ENCODE measurements at places on chromosomes 3 and 15. TPM values are rescaled to one million over a fixed set of nuclear protein-coding genes. Genes with fewer than 3 reads are reported as not detected.

The CLDN16 gene
- polyA plus RNA-seq, result 0.21 TPM

The SERF2 gene
- 576 TPM for polyA plus RNA-seq

The DAZL gene
- not detected for polyA plus RNA-seq

The GOLGA8G gene
- 0.03 TPM for polyA plus RNA-seq

The GOLGA6L6 gene
- not detected for polyA plus RNA-seq

The RARB gene
- polyA plus RNA-seq, result 24.5 TPM

DNA sequence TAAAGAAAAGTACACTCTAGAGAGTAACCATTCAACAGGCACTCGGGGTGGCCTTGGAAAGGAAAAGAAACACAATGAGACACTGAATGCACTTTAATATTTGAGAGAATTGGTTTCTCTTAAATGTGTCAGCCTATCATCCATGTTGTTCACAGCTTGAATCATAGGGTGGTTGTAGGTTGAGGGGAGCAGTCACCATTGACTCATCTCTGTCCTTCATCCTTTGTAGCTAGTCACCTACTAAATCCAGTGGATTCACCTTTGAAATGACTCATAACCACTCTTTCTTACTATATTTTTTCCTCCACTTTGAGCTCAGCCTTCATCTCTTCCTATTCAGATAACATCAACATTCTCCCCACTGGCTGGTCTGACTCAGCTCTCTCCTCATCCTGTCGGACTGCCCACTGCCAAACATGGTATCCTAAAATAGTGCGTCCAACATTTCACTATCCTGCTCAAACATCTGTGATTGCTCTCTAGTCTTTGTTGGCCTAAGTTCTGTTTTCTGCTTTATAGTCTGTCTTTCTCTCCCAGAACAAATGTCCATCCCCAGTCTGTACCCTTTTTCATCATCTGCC lies 182.7 kb upstream of the GADL1 start:
- peak; percentile 41 for DNase-seq

- DNase-seq, result no peak
These were observed 67.8 kb downstream of the AAGAB start for GRCh38 chr15:67186688-67187087.

GRCh38 chr15:75371486-75371885 lies 3.1 kb upstream of the MAN2C1 start:
- no peak for DNase-seq

DNA sequence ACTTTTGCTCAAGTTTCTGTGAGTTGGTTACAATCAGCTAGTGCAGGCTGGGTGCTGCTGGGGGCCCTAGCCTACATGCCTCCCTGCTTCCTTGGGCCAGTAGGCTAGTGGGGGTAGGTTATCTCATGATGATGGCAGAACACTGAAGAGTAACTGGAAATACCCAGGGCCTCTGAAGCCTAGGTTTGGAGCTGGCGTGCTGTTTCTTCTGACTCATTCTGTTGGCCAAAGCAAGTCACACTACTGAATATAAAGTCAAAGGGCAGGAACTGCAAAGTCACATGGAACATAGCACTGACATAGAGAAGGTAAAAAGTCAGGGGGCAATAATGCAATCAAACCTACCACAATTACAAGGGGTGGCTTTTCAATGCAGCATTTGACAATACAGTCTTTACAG lies 34.5 kb downstream of the RASGRP1 start:
- DNase-seq, result no peak

DNA sequence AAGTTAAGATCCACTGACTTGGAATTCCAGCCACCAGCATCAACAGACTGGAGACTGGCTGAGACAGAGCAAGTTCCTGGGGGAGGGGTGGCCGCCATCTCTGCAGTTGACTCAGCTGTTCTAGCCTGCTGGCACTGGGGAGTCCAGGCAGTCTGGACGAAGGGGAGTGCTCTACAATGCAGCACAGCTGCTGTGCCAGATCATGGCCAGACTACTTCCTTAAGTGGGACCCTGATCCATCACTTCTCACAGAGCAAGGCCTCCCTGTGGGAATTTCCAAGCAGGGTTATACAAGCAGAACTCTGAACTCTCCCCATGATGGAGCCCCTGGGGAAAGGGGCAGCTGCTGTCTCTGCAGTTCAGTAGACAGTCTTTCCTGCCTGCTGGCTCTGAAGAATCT lies 35.2 kb downstream of the PYGO1 start:
- no peak for DNase-seq

DNA sequence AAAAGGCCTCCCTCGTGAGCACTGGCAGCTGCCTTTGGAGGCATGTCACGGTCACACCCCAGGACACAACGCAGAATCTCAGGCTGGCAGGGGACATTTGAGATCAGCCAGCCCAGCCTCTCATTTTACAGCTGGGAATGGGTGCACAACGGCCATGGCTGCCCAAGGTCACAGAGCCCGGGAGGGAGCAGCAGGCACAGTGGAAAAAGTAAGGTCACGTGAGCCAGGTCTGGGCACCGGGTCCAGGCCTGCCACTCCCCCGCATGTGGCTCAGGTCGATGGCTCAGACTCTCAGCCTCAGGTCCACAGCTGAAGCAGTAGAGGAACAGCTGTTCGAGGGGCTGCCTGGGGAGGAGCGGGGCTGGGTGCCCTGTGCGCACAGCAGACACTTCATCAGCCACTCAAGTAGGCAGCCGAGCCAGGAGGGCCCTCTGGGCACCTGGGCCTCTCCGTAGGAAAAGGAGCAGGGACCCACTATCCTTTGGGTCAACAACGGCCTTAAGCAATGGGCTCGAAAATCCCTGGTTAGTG lies 260.6 kb downstream of the GOLGA6L6 start:
- no peak for DNase-seq

DNA sequence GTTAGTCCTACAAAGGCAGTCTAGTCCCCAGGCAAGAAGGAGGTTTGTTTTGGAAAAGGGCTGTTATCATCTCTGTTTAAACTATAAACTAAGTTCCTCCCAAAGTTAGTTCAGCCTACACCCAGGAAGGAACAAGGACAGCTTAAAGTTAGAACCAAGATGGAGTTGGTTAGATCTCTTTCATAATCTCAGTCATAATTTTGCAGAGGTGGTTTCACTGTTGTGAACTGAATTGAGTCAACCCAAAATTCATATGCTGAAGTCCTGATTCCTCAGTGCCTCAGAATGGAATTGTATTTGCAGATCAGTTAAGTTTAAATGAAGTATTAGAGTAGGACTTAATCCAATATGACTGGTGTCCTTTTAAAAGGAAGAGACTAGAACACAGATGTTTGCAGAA lies 101.0 kb upstream of the C3orf80 start:
- no peak for DNase-seq

GRCh38 chr15:78195735-78196201 lies 38.6 kb downstream of the ACSBG1 start:
- DNase-seq, result peak; percentile 78

- DNase-seq, result no peak
These were observed 5.4 kb downstream of the IFT122 start for GRCh38 chr3:129445471-129445870.

DNA sequence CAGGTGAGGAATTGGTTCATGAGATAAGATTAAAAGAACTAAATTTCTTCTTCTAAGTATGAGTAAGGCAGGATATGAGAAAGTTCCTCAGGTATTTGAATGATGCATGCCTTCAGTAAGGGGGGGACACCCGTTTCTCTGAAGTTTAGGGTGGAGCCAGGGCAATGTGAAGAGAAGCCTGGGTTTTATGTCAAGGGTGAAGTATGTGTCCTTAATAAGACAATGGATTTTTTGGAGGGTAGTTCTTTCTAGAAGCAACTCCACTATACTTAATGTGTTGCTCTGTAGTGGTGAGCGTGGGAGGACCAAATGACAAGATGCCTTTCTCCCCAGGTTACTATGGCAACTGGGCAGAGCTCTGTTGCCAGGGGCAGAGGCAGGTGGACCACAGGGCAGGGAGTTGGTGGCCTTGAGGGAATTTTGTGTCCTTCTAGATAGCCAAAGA lies 44.0 kb downstream of the PHLDB2 start:
- peak; percentile 72 for DNase-seq

DNA sequence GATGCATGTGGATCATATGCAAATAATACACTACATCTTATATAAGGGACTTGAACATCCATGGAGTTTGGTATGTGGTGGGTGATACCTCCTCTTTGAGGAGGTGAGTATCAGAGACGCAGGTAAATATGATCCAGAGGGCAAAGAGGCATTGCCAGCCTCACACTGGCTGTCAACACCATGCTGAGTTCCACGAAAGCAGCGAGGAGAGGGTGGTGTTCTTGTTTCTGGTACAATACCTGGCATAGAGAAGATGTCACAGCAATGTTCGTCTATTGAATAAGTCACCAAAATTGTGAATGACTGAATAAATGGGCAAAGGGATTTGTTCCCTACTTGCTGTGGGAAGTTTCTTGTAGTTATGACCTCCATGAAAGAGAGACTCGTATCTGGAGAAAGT lies 182.2 kb downstream of the SNRPN start:
- DNase-seq, result no peak

DNA sequence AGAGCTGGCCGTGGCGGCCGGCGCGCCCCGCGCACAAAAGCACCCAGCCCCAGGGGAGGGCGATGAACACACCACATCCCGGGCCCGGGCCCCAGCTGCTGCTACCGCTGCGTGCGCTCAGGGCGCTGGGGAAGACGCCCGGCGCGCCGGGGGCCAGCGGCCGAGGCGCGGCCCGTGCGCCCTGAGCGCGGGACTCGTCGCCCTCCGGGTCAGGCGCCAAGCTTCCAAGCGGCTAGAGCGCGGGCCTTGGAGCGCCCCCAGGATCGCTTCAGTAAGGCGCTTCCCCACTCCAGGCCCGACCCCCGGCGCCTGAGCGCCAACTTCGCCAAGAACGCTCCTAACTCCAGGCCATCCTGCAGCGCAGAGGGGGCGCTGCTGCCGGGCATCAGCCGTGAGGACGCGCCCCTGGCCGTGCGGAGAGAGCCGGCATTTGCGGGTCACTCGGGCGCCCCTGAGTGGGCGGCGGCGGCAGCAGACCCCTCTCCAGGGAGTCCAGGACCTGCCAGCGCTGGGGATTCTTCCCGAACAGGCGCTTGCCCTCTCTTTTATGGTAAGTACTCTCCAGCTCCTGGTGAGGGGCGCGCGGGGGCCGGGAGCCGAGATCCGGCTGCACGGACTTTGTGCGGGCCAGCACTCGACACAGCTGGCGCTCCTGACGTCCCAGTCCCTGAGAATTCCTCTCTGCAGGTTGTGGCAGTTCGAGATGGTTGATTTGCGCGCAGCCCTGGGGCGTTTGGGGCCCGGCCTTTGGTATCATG lies 475 bp downstream of the SPSB4 start:
- DNase-seq, result peak; percentile 37

DNA sequence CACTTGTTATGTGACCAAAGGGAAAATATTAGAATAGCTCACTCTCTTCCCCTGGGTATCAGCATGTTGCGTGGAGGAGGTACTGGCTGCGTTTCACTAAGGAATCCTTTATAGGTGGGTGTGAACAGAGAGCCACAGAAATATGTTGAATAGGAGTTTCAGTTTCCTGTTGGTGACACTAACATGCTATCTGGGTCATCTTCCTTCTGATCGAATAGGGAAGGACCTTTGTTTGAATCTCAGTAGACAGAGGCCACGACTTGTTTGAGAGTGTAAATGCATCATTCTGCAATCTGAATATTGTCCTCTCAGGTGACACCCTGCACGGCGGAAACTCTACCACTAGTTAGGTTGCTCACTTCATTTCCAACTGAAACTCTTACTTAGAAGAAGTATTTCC lies 157.9 kb upstream of the SLC2A2 start:
- no peak for DNase-seq

GRCh38 chr3:101182734-101183133 lies 137.6 kb downstream of the IMPG2 start:
- DNase-seq, result peak; percentile 29

- DNase-seq, result peak; percentile 86
These were observed 9.5 kb downstream of the RPS17 start for GRCh38 chr15:82530606-82531379.

DNA sequence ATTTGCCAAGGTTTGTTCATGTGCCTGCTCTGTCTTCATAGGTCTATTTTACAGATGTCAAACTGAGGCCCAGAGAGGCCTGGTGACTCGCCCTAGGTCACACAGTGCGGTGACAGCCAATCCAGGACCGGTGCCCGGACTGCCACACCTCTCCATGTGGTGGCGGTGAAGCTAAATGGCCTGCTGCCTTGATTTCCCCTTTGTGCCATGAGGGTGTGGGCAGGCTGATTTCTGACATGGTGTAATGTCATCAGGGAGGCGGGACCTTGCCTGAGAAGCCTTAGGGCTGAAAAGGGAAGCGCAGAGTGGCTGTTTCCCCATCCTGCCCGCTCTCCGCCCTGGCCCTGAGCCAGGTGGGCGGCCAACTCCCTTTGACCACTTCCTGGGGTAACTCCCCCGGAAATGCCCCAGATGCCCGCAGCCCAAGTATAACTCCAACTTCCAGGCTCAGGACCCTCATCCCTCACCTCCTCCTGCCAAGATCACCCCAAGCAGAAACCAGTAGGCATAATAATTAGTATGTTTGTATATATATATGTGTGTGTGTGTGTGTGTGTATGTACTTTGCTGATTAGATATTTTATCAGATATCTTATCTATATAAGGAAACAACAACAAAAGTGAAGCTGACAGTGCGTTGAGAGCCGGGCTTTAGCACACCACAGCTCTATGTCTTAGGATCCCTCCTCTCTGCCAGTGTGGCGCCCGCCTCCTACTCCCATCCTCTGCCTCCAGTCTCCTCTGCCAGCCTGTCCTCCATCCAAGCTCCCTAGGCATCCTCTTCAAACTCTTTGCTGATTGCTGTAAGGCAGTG lies 63.9 kb downstream of the IQSEC1 start:
- DNase-seq, result no peak

DNA sequence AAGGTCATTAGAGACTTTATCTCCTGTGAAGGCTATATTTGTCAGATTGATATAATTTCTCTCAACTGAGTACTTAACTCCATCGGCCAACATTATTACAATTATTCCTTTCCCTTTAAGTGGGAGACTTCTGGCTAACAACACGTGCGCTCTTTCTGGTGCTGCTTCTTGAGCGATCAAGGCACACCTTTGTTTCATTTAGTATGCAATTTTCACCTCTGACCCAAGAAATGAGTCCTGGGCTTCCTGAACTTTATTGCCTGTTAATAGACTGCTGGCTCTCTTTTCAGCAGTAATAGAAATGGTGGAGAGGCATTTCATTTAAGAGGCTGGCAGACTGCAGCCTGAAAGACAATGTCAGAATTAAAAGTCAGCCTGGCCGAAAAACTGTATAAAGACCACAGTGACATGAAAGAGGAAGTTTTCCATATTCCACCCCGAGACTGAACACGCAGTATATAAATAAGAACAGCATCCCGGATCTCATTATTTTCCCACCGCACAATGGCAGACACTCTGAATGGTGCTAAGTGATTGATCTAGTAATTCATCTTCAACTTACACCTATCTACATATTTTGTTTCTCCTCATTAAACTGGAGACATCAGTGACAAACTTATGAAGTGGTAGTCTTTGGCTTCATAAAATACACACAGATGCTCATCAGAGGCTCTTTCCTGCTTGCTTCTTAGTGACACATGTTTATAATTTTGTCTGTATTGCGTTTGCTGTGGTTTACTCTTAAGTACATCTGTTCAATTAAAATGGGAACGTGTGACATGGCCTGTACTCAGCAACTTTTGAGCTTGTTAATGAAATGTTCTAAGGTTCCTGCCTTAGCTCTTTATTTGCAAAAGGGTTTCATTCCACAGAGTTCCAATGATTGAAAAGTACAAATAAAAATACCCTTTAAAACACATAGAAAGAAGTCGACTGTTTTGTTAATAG lies 299.9 kb downstream of the MECOM start:
- no peak for DNase-seq

All from A549 (cell line).